Effector memory CD8-positive, alpha-beta T cell (primary cell): ENCODE measurements at places on chromosomes 3 and 15.
A peak's percentile ranks its signal among the peaks of the same experiment; 100 is the strongest.

DNA sequence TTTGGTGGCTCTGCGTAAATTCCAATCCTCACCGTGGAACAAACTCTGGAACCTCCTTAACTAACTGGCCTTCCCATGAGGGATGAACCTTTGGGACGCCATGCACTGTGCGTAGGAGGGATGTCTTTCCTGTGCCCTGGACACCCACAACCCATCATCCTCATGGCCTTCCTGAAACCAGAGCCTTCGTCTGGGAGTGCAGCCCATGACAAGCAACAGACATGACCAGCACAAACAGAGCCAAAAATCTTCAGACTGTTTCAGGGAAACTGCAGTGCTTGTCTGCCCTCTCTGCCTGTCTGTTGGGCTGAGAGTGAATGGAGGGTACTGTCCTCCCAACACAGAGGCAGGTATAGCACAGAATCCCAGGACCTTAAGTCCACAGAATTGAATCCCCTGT, 61.1 kb upstream of the BOC start:
- H3K27me3 ChIP-seq, result peaks cover 21% of the 10 kb centered on the region
- no peaks in the 10 kb centered on the region for H3K4me1 ChIP-seq
- no peak overlapping the region for H3K4me3 ChIP-seq
- H3K27ac ChIP-seq, result no peak overlapping the region

DNA sequence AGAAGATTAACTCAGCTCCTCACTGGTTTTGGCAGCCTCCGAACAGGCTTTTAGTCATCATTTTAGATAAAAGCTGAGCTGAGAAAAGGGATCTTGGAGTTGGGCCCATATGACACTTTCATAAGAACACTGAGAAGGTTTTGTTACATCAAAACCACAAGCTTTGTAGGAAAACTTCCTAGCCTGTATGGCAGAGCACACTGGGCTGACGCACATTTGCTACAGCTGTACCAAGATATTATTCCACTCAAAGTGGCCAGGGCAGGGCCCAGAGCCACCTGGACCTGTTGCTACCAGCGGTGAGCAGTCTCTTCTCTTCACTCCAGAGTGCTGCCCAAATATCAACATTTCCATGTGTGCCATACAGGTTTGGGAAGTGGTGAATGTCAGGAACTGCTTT, 160.5 kb upstream of the CCDC54 start:
- no peak overlapping the region for H3K27ac ChIP-seq
- no peak overlapping the region for H3K4me3 ChIP-seq
- H3K4me1 ChIP-seq, result no peaks in the 10 kb centered on the region
- H3K36me3 ChIP-seq, result no peaks in the 10 kb centered on the region
- no peak for DNase-seq

DNA sequence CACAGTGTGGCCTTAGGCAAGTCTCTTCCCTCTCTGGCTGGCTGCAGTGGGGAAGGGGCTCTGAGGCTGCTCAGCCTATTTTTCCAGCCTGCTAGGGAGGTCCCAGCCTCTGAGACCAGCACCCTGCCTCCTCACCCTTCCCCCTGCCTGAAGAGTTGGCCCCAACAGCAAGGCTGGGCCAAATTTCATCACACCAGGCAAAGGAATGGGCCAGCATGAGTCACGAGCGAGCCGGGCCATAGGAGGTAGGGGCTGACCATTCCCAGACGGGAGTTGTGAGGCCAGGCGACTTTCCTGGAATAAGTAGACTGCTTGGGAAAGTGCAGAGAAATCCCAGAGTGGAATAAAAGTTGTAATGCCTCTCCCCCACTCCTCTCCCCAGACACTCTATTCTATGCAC, 5.7 kb upstream of the FBLN2 start:
- H3K36me3 ChIP-seq, result no peaks in the 10 kb centered on the region
- DNase-seq, result no peak
- H3K4me1 ChIP-seq, result peaks cover 8% of the 10 kb centered on the region
- H3K4me3 ChIP-seq, result no peak overlapping the region

- no peak overlapping the region for H3K4me3 ChIP-seq
- no peak for DNase-seq
- H3K27me3 ChIP-seq, result no peaks in the 10 kb centered on the region
- H3K27ac ChIP-seq, result no peak overlapping the region
These were observed 308.1 kb downstream of the CHST2 start for GRCh38 chr3:143427631-143428030.

GRCh38 chr3:156539802-156540201, 15.1 kb downstream of the SSR3 start:
- H3K36me3 ChIP-seq, result peaks cover 63% of the 10 kb centered on the region
- H3K27me3 ChIP-seq, result no peaks in the 10 kb centered on the region
- H3K27ac ChIP-seq, result no peak overlapping the region
- no peaks in the 10 kb centered on the region for H3K4me1 ChIP-seq
- DNase-seq, result no peak

DNA sequence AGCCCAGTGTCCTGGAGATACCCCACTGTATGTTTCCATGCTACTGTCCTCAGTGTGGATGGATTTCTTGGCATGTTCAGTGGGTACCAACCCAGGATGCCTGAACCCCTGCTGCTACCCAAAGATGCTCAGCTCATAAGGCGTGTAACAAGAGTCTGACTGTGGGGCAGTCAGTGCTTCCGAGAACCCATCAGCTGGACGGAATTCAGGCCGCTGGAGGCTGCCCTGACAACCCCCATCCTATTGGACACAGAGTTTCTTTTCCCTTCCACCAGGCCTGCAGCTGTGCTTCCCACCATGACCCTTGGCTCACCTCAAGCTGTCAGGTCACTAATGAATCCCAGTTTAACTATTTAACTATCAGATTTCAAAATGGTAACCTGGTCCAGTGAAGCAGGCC, 224.1 kb upstream of the FEZF2 start:
- no peak for DNase-seq
- H3K4me3 ChIP-seq, result no peak overlapping the region
- no peaks in the 10 kb centered on the region for H3K27me3 ChIP-seq
- peaks cover 3% of the 10 kb centered on the region for H3K36me3 ChIP-seq
- H3K4me1 ChIP-seq, result no peaks in the 10 kb centered on the region

DNA sequence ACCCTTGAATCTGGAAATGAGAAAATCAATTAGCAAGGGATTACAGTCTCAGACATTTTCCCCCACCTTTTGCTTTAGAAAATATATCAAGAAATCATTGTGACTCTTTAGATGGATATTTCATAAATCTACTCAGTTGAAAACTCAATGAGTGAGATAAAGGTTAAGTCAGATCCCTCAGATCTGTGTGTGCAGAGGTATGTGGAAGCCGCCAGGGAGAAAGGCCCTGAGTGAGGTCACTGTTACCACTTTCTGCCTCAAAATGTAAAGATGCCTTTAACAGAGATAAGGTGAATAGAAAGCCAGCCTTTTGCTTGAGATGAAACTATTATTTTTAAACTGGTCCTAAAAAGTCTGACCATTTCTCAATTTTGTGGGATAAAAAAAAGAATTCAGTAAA, 225.6 kb upstream of the HES1 start:
- H3K4me3 ChIP-seq, result no peak overlapping the region
- H3K4me1 ChIP-seq, result peaks cover 20% of the 10 kb centered on the region
- peaks cover 3% of the 10 kb centered on the region for H3K36me3 ChIP-seq
- H3K27ac ChIP-seq, result no peak overlapping the region
- no peak for DNase-seq

- H3K4me3 ChIP-seq, result no peak overlapping the region
- no peaks in the 10 kb centered on the region for H3K4me1 ChIP-seq
- H3K36me3 ChIP-seq, result no peaks in the 10 kb centered on the region
- H3K27me3 ChIP-seq, result peaks cover 30% of the 10 kb centered on the region
These were observed 53.0 kb upstream of the FGD5 start for GRCh38 chr3:14765576-14766427.

- H3K4me1 ChIP-seq, result no peaks in the 10 kb centered on the region
- no peak overlapping the region for H3K27ac ChIP-seq
- no peaks in the 10 kb centered on the region for H3K36me3 ChIP-seq
- no peak for DNase-seq
These were observed 30.0 kb downstream of the SLC6A11 start for GRCh38 chr3:10845839-10846656.

- peak overlapping the region; percentile 93 for H3K4me3 ChIP-seq
- H3K4me1 ChIP-seq, result peaks cover 34% of the 10 kb centered on the region
- H3K36me3 ChIP-seq, result peaks cover 15% of the 10 kb centered on the region
- H3K27ac ChIP-seq, result peak overlapping the region; percentile 92
- DNase-seq, result no peak
These were observed 1.1 kb downstream of the DCUN1D1 start for GRCh38 chr3:182979103-182979673.

DNA sequence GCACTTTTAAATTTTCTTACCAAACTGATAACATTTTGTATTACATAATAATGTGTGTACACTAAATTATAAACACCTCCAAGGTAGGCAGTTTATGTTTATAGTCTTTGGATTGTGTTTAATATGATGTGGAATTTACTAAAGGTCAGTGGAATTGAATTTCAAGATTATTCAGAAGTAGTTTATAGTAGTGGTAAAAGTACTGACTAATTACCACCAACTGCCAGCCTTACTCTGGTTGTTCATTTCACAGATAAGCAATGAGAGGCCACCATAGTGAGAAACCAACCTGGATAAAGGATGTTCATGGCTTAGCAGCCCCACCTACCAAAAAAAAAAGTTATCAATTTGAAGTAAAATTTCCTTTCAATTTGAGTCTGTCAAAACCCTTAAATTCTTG, 54.0 kb upstream of the EIF5A2 start:
- no peak overlapping the region for H3K27ac ChIP-seq
- H3K4me1 ChIP-seq, result no peaks in the 10 kb centered on the region
- H3K36me3 ChIP-seq, result no peaks in the 10 kb centered on the region

GRCh38 chr15:94069844-94070243, 161.5 kb upstream of the MCTP2 start:
- H3K36me3 ChIP-seq, result no peaks in the 10 kb centered on the region
- no peak for DNase-seq
- no peaks in the 10 kb centered on the region for H3K4me1 ChIP-seq
- peaks cover 22% of the 10 kb centered on the region for H3K27me3 ChIP-seq
- H3K27ac ChIP-seq, result no peak overlapping the region

GRCh38 chr3:138051947-138052802, 42.2 kb downstream of the CLDN18 start:
- H3K4me1 ChIP-seq, result peaks cover 2% of the 10 kb centered on the region
- H3K4me3 ChIP-seq, result no peak overlapping the region
- no peak overlapping the region for H3K27ac ChIP-seq
- DNase-seq, result no peak

DNA sequence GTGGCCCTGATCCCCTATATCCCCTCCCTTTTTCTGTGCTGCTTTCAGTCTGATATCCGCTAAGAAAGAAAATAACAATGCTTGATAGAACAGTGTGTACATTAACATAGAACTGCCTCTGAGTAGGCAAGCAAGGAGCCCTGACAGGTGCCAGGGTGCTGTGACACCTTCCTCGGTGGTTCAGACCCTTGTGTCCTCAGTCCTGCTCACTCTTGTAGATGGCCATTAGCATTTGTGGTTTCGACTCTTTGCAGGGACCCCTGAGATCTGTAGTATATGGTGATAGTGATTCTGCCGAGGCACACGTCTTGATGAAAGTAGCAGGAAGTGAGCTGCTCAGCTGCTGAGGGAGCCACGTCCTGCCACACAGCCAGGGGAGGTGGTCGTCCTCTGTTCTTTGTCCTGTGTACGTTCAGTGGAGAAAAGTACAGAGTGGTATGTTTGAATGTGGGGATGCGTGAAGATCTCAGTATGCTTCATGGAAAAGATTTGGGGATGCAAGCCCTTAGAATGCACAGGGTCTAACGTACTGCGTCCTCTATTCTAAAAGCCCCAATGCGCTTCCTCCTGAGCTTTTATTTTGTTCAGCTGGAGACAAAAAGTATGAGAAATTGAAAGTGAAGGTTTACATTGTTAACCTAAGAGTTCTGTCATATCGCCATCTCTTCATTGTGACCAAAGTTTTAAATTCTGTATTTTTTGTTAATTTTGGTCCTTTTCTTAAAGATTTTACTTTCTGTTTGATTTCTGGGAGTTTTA, 35.4 kb downstream of the PXYLP1 start:
- no peaks in the 10 kb centered on the region for H3K27me3 ChIP-seq
- peak overlapping the region; percentile 92 for H3K27ac ChIP-seq
- H3K4me3 ChIP-seq, result peak overlapping the region; percentile 81
- H3K4me1 ChIP-seq, result peaks cover 22% of the 10 kb centered on the region
- DNase-seq, result no peak

- no peak overlapping the region for H3K4me3 ChIP-seq
- DNase-seq, result no peak
- H3K4me1 ChIP-seq, result peaks cover 25% of the 10 kb centered on the region
- no peaks in the 10 kb centered on the region for H3K27me3 ChIP-seq
- no peak overlapping the region for H3K27ac ChIP-seq
- H3K36me3 ChIP-seq, result peaks cover 26% of the 10 kb centered on the region
These were observed 36.5 kb upstream of the SPTBN5 start for GRCh38 chr15:41930221-41930866.

- no peaks in the 10 kb centered on the region for H3K27me3 ChIP-seq
- H3K27ac ChIP-seq, result no peak overlapping the region
- H3K36me3 ChIP-seq, result no peaks in the 10 kb centered on the region
- no peak overlapping the region for H3K4me3 ChIP-seq
These were observed 302.8 kb downstream of the NLGN1 start for GRCh38 chr3:173700336-173700735.

DNA sequence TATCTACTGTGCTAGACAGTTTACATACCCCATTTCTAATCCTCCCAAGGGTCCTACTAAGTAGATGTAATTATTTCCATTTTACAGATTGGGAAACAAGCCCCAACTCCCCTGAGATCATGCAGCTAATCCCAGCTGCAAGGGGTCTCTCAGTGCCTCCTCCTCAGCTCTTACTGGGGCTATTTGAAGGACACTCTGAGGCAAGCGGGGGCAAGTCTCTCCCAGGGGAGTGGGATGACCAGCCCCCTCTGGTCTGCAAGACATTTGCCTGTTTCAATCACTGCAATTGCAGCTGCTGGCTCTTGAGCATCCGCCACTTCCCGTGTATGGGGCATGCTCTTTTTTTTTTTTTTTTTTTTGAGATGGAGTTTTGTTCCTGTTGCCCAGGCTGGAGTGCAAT, 11.4 kb downstream of the LAMP3 start:
- no peaks in the 10 kb centered on the region for H3K36me3 ChIP-seq
- H3K4me1 ChIP-seq, result no peaks in the 10 kb centered on the region
- H3K27ac ChIP-seq, result no peak overlapping the region

GRCh38 chr15:99180086-99180963, 69.1 kb downstream of the TTC23 start:
- no peak for DNase-seq
- no peaks in the 10 kb centered on the region for H3K36me3 ChIP-seq
- no peak overlapping the region for H3K4me3 ChIP-seq
- no peaks in the 10 kb centered on the region for H3K4me1 ChIP-seq
- no peaks in the 10 kb centered on the region for H3K27me3 ChIP-seq
- no peak overlapping the region for H3K27ac ChIP-seq

DNA sequence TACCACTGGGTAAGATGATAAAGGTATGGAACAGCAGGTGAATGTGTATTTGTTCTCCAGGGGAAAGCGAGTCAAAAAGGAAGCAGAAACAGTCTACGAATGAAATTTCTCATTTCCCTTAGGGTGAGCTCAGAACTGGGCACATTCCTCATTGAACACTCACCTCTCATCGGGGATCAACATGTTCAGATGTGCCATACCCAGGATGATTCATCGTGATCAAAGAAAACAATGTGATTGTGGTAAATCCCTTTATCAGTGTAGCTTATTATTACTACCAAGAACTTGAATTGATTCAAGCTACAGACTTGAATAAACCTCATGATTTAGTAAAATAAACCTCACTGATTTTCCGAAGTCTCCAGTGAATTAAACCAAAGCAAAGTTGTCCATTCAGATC, 72.1 kb downstream of the GJD2 start:
- H3K4me3 ChIP-seq, result no peak overlapping the region
- DNase-seq, result no peak
- no peak overlapping the region for H3K27ac ChIP-seq
- no peaks in the 10 kb centered on the region for H3K36me3 ChIP-seq
